ENCODE measurements at places on chromosomes 4 and X. TPM values are rescaled to one million over a fixed set of nuclear protein-coding genes. Genes with fewer than 3 reads are reported as not detected.

DNA sequence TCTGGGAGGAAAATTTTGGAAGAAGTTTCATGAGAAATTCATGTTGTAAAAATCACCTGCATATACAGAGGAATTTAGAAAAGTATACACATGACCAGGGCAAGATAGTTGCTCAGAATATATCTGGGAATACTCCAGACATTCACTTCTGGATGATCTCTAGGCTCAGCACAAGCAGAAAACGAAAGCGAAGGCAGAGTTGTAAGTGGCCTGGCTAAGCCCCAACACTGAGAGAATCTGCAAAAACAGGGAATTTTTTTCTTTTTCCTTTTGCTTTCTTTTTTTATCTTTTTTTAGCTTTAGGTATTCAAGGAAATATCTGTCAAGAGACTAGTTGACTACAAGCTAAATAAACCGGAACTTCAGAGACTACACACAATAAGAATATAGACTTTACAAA is 207.2 kb downstream of the FGF13 start:
- no peak for DNase-seq
- no peaks in the 10 kb centered on the region for H3K36me3 ChIP-seq
- H3K27ac ChIP-seq = no peak overlapping the region
- H3K4me3 ChIP-seq = peak overlapping the region; percentile 15

DNA sequence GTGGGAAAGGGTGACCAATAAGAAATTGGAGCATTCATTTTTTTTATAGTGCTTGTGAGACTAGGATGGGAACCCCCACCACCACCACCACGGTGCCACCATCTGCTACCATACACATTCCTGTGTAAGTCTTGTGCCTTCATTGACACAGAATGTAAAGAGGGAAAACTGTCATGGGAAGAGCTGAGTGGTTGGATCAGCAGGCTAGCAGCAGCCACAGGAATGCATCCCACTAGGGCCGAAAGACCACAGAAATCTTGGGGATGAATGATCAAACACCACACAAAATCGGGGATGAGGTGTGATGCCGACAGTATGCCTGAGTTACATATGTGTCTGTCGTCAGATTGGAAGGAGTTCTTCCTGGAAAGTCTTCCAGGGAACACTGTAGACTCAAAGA is 69.2 kb downstream of the SRPX start:
- no peak overlapping the region for H3K27ac ChIP-seq
- no peaks in the 10 kb centered on the region for H3K4me1 ChIP-seq
- H3K27me3 ChIP-seq = no peaks in the 10 kb centered on the region

LNX1 gene
- 19.7 TPM for total RNA-seq

SMIM10 gene
- total RNA-seq = 2.3 TPM

- H3K4me3 ChIP-seq = no peak overlapping the region
- H3K27ac ChIP-seq = no peak overlapping the region
- DNase-seq = no peak
- no peaks in the 10 kb centered on the region for H3K4me1 ChIP-seq
Measured at GRCh38 chrX:69229436-69229835, 64.2 kb upstream of the PJA1 start.

NHSL2 gene
- 5.4 TPM for total RNA-seq

GRCh38 chr4:73944061-73944875 is 37.6 kb downstream of the PF4 start:
- no peaks in the 10 kb centered on the region for H3K36me3 ChIP-seq
- H3K27me3 ChIP-seq = peaks cover 12% of the 10 kb centered on the region
- H3K4me1 ChIP-seq = no peaks in the 10 kb centered on the region
- no peak overlapping the region for H3K27ac ChIP-seq
- no peak overlapping the region for H3K4me3 ChIP-seq

FRYL gene
- 112 TPM for total RNA-seq

- DNase-seq = no peak
- no peak overlapping the region for H3K27ac ChIP-seq
- H3K27me3 ChIP-seq = no peaks in the 10 kb centered on the region
- H3K4me3 ChIP-seq = peak overlapping the region; percentile 64
Measured at GRCh38 chr4:22514001-22514400, 1.9 kb downstream of the ADGRA3 start.

DNA sequence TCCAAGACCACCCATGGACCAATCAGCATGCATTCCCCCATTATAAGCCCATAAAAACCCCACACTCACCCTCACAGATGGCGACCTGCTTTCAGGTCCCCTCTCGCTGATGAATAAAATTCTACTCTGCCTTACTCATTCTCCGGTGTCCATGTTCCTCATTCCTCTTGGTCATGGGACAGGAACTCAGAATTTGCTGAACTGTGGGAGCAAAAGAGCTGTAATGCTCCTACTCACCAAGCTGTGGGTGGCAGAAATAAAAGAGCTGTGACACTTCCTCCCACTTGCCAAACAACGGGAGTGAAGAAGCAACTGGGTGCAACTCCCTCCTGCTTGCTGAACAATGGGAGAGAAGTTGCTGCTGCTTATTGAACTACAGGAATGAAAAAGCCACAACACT is 168.5 kb upstream of the PCDH18 start:
- no peaks in the 10 kb centered on the region for H3K4me1 ChIP-seq
- no peaks in the 10 kb centered on the region for H3K36me3 ChIP-seq
- no peak overlapping the region for H3K4me3 ChIP-seq
- H3K27ac ChIP-seq = no peak overlapping the region
- no peaks in the 10 kb centered on the region for H3K27me3 ChIP-seq

DNA sequence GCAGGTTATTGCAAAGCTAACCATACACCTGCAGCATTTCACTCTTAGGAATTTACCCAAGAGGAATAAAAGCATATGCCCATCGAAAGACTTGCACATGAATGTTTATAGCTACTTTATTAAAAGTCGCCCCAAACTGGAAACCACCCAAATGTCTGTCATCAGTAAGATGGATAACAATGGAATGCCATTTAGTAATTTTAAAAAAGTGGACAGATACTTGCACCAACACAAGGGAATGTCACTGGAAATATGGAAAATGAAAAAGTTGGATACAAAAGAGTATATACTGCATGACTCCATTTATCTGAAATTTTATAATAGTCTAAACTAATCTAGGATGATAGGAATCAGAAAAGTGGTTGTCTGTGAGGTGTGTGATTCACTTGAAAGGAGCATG is 12.9 kb downstream of the GK start:
- H3K27ac ChIP-seq = no peak overlapping the region
- DNase-seq = no peak
- no peak overlapping the region for H3K4me3 ChIP-seq
- no peaks in the 10 kb centered on the region for H3K27me3 ChIP-seq
- no peaks in the 10 kb centered on the region for H3K36me3 ChIP-seq
- H3K4me1 ChIP-seq = no peaks in the 10 kb centered on the region

- no peak overlapping the region for H3K4me3 ChIP-seq
- H3K4me1 ChIP-seq = no peaks in the 10 kb centered on the region
Measured at GRCh38 chrX:6718766-6719165, 183.8 kb upstream of the VCX3A start.

DNA sequence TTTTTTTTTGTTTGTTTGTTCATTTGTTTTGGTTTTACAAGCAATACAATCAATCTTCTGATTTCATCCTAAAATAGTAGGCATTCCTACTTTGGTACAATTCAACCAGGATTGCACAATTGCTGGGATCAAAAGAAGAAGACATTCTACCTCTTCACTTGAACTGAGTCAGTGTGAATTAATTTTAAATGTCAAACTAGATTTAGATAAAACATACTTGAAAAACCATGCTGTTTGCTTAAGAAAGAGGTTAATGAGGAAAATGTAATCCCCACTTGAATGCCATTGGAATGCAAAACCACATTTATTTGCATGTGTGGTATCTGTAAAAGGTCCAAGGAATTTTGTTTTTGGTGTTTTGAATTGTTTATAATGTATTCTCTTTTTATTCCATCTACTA is 40.5 kb downstream of the HAND2 start:
- no peaks in the 10 kb centered on the region for H3K4me1 ChIP-seq
- DNase-seq = no peak
- H3K36me3 ChIP-seq = no peaks in the 10 kb centered on the region
- H3K27me3 ChIP-seq = no peaks in the 10 kb centered on the region
- H3K4me3 ChIP-seq = no peak overlapping the region
- H3K27ac ChIP-seq = no peak overlapping the region

GRCh38 chr4:125693228-125693627 is 378.5 kb downstream of the FAT4 start:
- no peaks in the 10 kb centered on the region for H3K36me3 ChIP-seq
- no peak overlapping the region for H3K4me3 ChIP-seq
- H3K4me1 ChIP-seq = no peaks in the 10 kb centered on the region
- DNase-seq = no peak
- no peak overlapping the region for H3K27ac ChIP-seq

DNA sequence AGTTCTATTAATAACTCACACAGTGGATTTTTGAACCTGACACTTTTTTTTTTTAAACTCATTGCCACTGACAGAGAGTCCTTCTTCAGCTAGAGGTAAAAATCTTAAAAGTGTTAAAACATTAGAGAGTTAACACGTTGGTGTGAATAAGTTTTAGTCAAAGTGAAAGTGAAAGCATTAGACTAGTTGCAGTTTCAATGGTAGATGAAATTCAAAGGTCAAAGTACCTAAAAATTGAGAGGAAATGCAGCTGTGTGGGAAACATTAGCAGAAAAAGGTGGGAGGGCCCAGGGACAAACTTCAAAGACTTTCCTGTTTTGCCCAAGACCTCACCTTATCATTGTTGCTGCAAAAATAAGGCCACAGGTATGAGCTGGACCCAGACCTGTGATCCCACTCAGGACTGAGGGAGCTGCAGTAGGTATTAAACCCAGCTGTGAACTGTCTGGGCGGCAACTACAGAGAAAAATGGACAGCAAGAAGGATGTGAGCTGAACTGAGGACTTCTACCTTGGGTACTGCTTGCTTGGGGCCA is 17.6 kb upstream of the GABRA4 start:
- H3K36me3 ChIP-seq = no peaks in the 10 kb centered on the region
- H3K4me1 ChIP-seq = no peaks in the 10 kb centered on the region
- no peaks in the 10 kb centered on the region for H3K27me3 ChIP-seq
- no peak for DNase-seq
- peak overlapping the region; percentile 6 for H3K4me3 ChIP-seq
- no peak overlapping the region for H3K27ac ChIP-seq

MTNR1A gene
- total RNA-seq = not detected

IL1RAPL2 gene
- total RNA-seq = 0.66 TPM

SLC39A8 gene
- 66.3 TPM for total RNA-seq

GRCh38 chrX:52574416-52575275 is 57.8 kb upstream of the XAGE1B start:
- no peak overlapping the region for H3K4me3 ChIP-seq
- no peaks in the 10 kb centered on the region for H3K27me3 ChIP-seq
- H3K4me1 ChIP-seq = no peaks in the 10 kb centered on the region
- no peaks in the 10 kb centered on the region for H3K36me3 ChIP-seq
